ENCODE measurements at places on chromosomes 6 and 20.
A peak's percentile ranks its signal among the peaks of the same experiment; 100 is the strongest.

DNA sequence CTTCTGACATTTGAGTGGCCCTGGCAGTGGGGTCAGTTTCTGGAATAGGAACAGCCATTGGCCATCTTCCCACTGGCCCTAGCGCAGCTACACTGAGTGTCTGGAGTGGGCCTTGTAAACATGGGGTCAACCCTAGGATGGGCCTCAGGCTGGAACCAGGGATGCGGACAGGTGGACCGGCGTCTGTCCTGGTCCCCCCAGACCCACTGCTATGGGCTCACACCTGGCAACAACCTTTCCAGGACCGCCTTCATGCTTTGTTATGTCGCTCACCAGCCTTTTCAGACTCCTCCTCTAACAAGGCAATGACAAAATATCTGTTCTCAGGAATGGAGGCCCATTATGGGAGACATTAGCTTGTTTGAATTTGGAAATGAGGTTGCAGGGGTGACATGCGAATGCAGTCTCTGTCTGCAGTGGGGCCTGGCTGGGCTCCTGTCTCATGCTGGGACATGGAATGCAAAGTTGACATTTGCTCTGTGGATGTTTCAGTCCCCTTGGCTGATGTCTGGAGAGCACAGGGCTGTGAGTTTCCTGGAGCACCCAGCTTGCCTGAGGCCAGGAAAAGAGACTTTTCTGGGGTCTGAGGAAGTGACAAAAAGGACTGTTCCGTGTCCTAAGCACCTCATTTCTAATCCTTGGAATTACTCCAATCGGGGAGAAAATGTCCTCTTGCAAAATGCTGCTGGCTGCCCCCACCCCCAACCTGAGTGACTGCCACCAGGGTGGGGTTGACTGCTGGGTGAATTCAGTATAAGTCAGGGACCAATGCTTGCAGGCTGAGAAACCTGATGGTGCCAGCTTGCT is 98.7 kb upstream of the PMEPA1 start:
- no peak for DNase-seq

GRCh38 chr6:40585223-40585622 is 1.9 kb downstream of the LRFN2 start:
- DNase-seq, result no peak

DNA sequence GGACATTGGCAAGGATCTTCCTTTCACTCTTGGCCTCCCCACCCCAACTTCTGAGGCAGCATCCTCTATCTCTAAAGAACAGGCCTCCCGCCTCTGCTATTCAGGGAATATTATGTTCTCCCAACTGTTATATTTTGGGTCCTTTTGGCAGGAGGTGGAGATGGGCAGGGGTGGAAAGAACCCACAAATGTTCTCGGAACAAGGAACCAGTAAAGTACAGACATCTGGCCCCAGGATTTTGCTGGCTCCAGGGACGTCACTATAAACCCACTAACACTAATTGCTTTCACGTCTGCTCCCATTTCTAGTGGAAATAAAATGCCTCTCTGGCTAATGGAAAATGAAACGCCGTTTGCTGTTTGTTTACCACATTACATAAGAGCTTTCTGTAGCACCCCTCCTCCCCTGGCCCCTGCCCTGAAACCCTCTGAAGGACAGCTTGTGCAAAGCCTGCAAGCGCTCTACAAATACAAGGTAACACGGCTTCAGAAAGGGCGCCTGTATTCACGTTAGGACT is 77.7 kb upstream of the TBC1D7 start:
- peak; percentile 29 for DNase-seq

GRCh38 chr6:150169181-150169580 is 26.3 kb downstream of the PPP1R14C start:
- DNase-seq, result no peak

Measured in midbrain (tissue), 1 donor.